RWPE1 (cell line): ENCODE measurements at places on chromosomes 16 and 17.

DNA sequence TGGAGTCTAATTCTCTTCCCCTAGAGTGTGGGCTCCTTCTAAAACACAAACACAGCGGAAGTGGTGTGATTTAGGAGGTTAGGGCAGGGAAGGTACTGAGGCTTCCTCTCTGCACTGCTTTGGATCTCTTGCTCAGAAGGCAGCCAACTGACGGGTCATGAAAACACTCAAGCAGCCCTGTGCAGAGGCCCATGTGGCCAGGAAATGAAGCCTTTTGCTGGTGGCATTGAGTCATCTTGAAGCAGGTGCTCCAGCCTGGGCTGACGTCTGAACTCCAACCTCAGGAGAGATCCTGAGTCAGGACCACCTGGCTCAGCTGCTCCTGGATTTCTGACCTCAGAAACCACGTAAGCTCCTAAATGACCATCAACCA is 72.9 kb downstream of the MRM1 start:
- DNase-seq: no peak

GRCh38 chr16:70752426-70752825 is 48.5 kb downstream of the VAC14 start:
- DNase-seq: no peak

DNA sequence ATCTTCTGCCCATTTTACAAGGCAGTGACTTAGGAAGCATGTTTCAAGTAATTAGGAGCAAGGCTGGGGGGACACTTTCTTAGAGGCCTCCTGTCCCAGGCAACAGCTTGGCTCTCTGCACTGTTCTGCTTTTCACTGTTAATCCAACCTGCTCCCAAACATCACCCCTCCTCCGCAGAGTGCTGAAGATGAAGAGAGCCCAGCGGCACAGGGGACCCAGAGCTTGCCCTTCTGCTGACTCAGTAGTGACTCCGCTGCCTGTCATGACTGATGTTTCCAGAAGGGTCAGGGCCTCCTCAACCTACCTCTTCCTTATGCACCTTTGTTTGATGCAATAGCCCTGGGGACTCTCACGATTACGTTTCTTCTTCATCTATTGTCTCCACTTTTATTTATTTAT is 38.9 kb upstream of the NDRG4 start:
- peak; percentile 23 for DNase-seq

DNA sequence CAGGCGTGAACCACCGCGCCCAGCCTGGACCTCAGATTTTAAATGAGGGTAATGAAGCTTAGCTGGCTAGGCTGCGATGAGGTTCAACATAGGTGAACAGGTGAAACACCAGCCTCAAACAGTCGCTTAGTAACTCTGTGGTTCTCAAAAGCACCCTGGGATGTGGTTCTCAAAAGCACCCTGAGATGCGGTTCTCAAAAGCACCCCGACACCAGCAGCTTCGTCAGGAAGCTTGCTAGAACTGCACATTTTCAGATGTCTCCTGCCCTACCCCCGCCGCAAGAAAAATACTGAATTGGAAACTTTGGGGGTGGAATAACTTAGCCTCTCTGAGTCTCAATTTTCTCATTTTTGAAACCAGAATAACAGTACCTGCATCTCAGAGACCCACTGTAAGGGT is 86.7 kb upstream of the XYLT1 start:
- no peak for DNase-seq
